ENCODE measurements at places on chromosomes 5 and 9.

- no peak for DNase-seq
Measured at GRCh38 chr5:36904677-36905076, 28.1 kb downstream of the NIPBL start.

- no peak for DNase-seq
Measured at GRCh38 chr5:58317009-58317408, 142.9 kb downstream of the PLK2 start.

DNA sequence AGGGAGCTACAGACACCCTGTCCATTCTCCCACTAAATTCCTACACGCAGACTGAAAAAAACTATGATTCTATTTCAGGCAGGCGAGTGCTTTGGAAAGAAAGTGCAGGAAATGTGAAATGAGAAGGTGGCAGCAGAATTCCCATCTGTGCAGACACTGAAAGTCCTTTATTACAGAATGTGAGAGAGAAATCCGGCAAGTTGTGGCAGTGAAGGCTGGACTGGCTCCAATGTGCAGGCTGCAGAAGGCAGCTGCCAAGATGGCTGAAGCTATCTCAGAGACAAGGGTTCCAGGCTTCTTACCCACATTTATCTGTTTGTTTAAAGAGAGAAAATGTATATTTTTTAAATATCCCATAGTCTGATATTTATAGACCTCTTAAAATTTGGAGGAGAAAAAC is 161.8 kb upstream of the VLDLR start:
- no peak for DNase-seq

DNA sequence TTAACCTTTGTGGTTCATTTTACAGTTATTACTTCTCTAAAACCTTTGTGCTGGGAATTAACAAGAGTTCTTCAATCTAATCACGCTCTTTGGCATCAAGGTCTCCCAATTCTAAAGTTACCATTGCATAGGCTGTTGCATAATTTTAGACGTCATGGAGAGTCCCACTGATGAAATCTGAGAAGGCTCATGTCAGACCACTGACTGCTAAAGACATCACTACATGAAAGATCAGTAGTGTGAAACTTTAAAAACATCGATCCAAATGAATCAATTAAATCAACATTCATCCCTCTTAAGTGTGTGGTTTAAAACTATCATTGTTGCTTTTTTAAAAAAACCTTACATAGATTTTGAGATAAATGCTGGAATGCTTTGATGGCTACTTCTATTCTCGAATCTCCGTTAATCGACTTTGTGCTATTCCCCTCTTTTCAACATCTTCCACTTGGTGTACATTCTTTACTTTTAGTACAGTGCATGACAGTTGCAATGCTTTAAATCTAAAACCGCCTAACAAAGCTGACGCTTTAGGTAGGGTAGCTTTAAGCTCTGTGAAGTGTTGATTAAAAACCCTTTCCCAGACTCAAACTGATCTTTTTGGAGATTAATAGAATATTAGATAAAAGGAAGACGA is 33.6 kb downstream of the NR2F1 start:
- DNase-seq: no peak

- no peak for DNase-seq
Measured at GRCh38 chr5:122019919-122020590, 58.0 kb downstream of the LOX start.

DNA sequence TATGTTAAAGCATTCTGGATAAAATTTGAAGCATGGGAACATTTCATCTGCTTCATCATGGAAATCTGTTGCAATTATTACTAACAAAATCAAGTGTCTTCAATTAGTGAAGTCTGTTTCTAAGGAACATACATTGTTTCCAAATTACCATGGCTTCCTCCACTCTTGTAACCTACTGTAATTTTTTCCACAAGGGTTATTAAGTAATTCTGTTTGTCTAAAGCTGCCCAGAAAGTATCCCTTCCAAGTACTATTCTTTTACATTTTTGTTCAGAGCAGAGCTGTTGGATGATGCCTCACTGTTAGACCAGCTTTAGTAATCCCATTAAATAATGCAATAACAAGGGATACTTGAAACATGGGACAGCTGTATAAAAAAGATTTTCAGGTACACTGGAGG is 483.5 kb upstream of the CD180 start:
- DNase-seq: no peak

DNA sequence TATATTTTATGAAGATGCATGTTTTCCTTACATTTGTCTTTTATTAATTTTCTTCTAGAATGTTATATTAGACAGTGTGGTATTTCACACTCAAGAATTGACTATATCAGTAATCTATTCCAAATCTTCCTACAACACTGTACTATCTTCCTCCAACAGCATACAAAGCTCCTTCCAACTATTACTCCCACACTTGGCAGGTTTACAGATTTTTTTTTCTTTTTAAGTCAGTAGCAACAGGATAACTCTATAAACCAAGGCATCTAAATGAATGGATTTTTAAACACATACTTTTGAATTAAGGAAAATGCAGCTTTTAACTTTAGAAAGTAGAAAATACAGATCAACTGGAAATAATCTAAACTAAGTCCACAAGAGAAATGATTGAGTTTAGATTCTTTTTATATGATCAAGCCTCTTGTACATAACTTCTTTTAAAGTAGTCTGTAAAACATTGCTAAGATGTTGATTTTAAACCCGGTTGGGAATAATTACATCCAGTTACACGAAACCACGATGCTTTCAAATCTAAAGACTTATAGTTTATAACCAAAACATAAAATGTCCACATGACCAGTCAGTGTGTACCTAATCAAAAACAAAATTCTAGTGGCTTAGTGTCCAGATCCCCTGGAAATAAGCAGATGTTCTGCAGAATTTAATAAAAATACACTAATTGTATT is 281.6 kb downstream of the ADAMTS6 start:
- DNase-seq: no peak

DNA sequence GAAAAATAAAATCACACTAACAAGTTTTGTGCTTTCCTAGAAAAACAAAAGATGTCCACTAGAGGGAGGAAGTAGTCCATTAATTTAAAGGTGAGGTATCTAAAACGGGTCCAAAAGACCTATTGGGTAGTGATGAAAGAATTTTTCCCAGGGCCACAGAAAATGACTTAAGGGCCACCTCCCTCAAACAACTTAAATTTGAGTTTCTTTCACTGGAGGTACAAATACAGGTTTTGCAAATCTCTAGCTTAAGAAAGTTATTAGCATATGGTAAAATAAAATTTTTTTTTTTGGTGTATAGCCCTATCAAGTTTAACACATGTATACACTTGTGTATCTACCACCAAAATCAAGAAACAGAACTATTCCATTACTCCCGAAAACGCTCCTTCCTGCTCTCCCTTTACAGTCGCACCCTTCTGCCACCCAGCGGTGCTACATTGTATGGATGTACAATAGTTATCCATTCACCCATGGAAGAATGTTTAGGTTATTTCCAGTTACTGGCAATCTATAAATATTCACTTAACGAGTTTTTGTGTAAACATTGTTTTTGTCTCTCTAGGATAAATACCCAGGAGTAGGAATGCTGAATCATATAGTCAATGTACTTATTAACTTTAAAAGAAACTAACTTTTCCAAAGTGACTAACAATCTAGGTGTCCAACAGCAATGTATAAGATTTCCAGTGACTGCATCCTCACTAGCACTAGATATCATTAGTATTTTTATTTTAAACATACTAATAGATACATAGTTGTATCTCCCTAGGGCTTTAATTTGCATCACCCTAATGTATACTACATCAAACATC is 21.9 kb downstream of the DEPDC1B start:
- no peak for DNase-seq

- DNase-seq: no peak
Measured at GRCh38 chr9:104094534-104095015, 466 bp downstream of the SMC2 start.

DNA sequence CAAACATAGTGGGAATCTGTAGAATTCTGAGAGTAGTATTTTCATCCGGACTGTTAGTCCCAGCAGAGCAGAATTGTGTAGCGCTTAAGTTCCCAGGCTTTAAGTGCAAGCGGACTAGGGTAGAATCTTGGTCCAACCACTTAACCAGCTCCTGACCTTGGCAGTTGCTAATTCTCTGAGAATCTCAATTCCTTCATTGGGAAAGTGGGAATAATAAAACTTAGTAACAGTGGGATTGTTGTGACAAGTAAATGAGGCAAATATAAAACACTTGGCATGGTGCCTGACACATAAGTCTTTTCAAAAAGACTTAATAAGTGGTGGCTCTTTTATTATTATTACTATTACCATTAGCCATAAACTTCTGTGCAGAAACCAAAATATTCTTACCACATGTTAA is 8.4 kb upstream of the SLC1A3 start:
- DNase-seq: no peak

DNA sequence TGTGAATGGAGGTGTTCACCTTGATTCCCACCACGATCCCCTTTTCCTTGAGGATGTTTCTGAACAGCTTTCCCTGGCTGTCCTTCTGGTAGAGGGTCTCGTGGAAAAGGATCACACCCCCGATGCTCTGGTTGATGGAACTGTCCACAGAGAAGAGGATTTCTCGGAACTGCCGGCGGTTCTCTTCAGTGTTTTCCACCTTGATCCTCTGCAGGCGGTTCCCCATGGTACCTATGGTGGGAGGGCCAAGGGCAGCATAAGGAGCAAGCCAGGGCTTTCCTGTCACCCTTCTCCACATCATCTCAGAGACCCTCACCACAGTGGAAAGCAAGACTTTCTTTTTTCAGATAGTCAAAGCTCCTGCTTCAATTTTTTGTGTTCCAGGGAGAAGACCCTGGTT is 5.8 kb downstream of the ALDOB start:
- DNase-seq: no peak

- no peak for DNase-seq
Measured at GRCh38 chr9:93830606-93831005, 124.5 kb downstream of the BARX1 start.

GRCh38 chr5:28822071-28822470 is 1783.7 kb upstream of the CDH9 start:
- DNase-seq: no peak

DNA sequence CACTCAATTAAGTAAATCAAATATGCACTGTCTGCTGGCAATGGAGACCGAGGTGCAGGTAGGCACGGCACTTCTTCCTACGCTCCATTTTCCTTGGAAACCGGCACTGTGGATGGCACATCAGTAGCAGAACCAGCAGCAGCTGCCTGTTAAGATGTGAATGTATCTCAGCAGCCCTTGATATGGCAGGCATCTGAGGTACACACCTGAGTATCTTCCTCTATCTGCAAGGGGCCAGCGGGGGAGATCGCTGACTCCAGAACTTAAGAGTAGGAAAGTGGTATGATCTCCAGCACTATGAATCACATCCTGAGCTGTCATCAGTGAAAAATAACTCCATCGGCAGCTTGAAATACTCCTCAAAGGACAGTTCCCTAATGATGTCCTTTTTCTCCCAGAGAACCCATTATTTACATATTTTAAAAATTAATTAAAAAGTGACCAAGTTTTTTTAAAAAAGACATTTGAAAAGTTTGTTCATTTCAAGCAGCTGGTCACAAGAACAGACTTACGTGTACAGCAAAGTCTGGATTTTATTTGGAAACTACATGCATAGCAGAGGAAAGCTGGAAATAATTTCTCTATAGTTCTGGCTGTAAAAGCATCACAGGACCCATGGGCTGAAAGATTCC is 97.1 kb downstream of the ADAMTS12 start:
- no peak for DNase-seq

DNA sequence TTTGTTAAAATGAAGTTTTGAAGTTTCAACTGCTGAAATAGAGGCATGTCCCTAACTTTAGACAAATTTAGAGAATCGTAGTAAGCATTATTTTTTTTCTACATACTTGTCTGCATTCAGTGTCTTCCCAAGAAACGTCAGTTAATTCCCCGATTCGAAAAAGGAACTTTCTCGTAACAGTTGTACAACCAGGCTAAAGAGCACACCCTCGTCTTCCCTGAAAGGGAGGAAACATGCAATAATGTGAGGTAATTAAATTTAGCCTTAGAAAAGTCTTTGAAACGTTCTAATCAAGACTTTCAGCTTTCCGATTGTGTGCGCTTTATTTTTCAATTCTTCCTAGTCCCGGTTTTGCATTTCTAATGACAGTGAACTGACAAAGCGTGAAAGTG is 374 bp upstream of the SLC1A3 start:
- no peak for DNase-seq

DNA sequence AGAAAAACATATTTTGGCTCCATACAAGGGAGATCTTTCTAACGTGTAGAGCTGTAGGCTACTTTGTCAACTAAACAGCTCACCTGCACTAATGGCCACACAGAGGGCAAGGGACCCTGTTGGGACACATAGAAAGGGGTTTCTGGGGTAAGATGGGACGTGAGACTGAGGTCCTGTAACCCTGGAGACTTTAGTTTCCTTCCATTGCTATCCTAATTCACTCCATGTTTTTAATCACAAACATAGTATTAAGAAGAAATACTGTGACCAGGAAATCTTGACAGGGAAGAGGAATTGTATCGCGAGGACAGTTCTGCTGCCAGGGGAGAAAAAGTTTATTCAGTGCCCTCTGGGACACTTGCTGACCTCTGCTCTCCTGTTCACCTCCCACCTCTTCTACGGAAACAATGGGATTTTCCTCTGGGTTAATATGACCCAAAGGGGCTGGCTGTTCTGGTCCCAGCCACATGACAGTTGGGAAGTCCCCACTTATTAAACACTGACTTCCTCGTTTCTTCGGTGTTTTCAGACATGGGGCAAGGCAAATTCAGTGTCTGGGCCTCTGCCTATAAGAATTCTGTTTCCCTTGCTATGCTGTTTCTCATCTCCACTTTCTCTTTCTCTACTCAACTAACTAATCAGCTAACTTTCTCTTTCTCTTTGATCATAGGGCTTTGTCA is 106.9 kb upstream of the SEMA6A start:
- DNase-seq: no peak

DNA sequence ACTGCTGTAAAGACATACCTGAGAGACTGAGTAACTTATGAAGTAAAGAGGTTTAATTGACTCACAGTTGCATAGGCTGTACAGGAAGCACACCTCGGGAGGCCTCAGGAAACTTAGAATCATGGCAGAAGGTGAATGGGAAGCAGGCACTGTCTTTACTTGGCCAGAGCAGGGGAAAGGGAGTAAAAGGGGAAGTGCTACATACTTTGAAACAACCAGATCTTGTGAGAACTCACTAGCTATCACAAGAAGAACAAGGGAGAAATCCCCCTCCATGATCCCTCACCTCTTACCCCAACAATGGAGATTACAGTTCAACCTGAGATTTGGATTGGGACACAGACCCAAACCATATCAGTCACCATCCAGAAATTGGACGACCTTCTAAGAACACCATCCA is 1285.8 kb upstream of the CDH9 start:
- no peak for DNase-seq

GRCh38 chr5:122741681-122742080 is 33.2 kb upstream of the SNX2 start:
- DNase-seq: no peak
